ENCODE measurements at places on chromosomes 5 and 9. TPM values are rescaled to one million over a fixed set of nuclear protein-coding genes. Genes with fewer than 3 reads are reported as not detected.

The ADAMTS12 gene
- 2.2 TPM for total RNA-seq

The STRBP gene
- total RNA-seq: 16.7 TPM

The SLC46A2 gene
- not detected for total RNA-seq

The PRR16 gene
- 40.8 TPM for total RNA-seq

The GDA gene
- total RNA-seq: not detected

The CENPK gene
- total RNA-seq: not detected

The IFNA1 gene
- total RNA-seq: not detected

The ADGRV1 gene
- 5.3 TPM for total RNA-seq

The NXNL2 gene
- total RNA-seq: not detected

The CDC20B gene
- total RNA-seq: not detected

The LURAP1L gene
- 22.0 TPM for total RNA-seq

The LIX1 gene
- total RNA-seq: 1.3 TPM

The PRUNE2 gene
- total RNA-seq: 206 TPM

The SHOC1 gene
- not detected for total RNA-seq

All from stomach (tissue), 19 donors.